ENCODE measurements at places on chromosomes 7 and 10.
A peak's percentile ranks its signal among the peaks of the same experiment; 100 is the strongest.

- DNase-seq: no peak
These were observed 12.5 kb downstream of the WDR37 start for GRCh38 chr10:1068380-1069361.

- no peak for DNase-seq
These were observed 187.1 kb downstream of the KIF20B start for GRCh38 chr10:89888321-89889070.

DNA sequence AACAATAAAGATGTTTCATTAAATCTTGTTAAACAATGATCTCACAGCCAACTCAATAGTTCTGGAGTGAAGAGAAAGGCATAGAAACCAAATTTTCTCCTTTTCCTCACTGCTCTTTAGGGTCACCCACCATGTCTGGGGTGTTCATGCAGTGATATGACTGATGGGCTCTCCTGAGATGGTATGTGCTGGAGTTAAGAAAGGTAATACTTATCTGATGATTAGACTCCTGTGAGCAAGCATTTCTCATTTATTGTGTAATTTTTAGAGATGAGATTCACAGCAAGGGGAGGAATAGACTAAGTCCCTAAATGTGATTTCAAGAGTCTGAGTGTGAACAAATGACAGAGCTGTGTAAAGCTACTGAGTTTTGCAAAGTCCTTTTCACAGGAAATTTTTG is 1361.3 kb upstream of the CELF2 start:
- no peak for DNase-seq

DNA sequence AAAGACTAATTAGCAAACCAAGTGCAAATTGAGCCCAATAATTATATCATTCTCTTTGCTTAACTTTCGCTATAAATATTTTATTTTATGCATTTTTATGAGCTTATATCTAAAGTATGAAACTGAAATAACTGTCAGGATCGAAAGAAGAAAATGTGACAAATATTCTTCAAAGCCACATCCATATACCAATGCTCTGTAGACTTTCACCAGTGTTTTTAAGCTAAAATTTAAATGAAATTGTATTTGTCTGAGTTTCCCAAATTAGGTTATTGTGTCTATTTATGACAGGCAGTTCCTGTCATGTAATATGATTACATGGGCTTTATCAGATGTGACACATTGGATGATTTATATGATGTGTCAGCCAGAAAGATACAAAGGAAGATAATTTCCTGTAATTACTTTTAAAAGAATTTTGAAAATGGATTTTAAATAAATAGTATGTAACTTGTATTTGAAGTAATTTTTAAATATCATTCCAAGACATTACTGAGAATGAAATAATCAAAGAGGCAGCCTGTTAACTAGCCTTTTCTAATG is 317.9 kb upstream of the KLF6 start:
- no peak for DNase-seq

- no peak for DNase-seq
These were observed 123.0 kb downstream of the CXCL12 start for GRCh38 chr10:44261710-44262455.

- peak; percentile 10 for DNase-seq
These were observed 531.1 kb upstream of the STEAP1 start for GRCh38 chr7:89623018-89623672.

- no peak for DNase-seq
These were observed 24.0 kb downstream of the IL2RA start for GRCh38 chr10:6038071-6038631.

GRCh38 chr7:140230861-140231770 is 54.3 kb upstream of the KDM7A start:
- DNase-seq: no peak

- no peak for DNase-seq
These were observed 108.0 kb downstream of the WDFY4 start for GRCh38 chr10:48792687-48793096.

GRCh38 chr7:27303026-27303425 is 60.4 kb downstream of the EVX1 start:
- no peak for DNase-seq

DNA sequence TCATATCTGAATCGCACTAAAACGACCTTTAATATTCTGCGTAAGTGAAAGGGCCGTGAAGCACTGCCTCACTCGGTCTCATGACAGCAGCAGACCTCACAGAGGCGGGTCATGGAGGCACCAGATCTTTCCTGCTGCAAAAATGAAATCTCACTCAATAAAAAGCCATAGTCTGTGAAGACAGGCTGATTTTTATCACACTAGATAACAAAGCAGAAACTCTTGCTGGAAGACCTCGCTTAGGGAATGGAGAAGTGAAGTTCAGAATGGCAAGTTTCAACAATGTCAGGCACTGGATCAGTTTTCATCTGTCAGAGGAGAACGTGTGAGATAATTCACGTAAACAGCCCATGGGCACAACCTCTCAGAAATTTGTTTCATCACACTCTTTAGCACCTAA is 8.0 kb downstream of the SEPHS1 start:
- no peak for DNase-seq

- DNase-seq: peak; percentile 42
These were observed 275.1 kb downstream of the DOCK4 start for GRCh38 chr7:111931016-111931517.

- DNase-seq: no peak
These were observed 7.6 kb upstream of the SUPV3L1 start for GRCh38 chr10:69172241-69172982.

GRCh38 chr10:121452581-121452980 is 145.7 kb downstream of the FGFR2 start:
- DNase-seq: no peak

GRCh38 chr10:75508814-75509306 is 77.4 kb downstream of the LRMDA start:
- DNase-seq: no peak

DNA sequence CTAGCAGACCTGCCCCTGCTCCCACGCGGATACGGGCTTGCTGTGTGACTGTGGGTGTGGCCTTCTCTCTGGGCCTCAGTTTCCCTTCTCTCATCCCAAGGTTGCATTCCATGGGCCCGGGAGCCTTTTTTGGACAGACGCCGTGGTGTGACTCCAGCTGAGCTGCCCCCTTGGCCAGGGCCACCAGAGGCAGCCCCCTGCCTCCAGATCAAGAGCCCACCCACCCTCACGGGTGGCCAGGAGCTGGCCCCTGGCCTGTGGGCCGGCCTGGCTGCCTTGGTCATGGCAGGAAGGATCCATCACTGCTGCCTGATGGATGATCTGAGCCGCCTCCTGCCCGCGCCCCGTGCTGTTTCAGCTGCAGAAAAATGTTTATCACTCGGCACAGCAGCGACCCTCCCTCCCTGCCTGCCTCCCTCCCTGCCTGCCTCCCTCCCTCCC is 27.8 kb upstream of the ELFN1 start:
- no peak for DNase-seq

DNA sequence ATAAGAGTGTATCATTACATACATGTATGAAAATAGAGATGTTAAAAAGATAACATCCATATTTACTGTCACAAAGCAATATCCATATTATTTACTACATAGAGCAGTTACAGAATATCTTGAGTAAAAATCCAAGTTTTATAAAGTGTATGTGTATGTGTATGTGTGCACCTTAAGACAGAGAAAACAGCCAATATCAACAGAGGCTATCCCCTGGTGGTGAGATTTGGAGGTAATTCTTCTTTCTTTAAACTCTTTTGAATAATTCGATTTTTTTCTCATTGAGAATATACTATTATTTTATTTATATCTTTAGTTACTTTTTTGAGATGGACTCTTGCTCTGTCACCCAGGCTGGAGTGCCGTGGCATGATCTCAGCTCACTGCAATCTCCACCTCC is 18.4 kb downstream of the TRDMT1 start:
- DNase-seq: no peak

DNA sequence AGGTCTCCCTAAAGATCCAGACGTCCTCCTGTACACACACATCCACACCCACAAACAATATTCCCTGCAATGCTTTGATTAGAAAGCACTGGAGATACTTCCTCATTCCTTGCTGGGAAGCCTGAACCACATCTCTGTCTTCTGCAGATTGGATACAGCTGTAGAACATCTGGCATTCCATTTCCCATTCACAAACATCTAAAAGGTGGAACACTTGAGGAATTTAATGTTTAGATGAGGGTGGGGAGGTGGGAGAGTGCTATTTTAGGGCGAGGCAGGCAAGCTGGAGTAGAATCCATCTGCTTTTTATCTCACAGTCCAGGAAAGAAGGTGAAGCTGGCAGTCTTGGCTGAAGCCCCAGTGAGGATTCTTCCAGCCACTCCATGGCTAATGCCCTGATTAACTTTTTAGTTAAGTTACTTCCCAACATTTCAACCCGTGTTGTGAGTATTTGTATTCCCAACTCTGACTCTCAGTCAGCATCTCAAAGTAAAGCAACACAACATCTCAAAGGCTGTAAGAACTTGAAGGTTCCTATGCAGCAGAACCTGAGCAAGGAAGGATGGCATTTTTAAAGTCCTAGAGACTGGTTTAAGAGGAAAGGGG is 46.1 kb downstream of the CYTH3 start:
- peak; percentile 12 for DNase-seq

DNA sequence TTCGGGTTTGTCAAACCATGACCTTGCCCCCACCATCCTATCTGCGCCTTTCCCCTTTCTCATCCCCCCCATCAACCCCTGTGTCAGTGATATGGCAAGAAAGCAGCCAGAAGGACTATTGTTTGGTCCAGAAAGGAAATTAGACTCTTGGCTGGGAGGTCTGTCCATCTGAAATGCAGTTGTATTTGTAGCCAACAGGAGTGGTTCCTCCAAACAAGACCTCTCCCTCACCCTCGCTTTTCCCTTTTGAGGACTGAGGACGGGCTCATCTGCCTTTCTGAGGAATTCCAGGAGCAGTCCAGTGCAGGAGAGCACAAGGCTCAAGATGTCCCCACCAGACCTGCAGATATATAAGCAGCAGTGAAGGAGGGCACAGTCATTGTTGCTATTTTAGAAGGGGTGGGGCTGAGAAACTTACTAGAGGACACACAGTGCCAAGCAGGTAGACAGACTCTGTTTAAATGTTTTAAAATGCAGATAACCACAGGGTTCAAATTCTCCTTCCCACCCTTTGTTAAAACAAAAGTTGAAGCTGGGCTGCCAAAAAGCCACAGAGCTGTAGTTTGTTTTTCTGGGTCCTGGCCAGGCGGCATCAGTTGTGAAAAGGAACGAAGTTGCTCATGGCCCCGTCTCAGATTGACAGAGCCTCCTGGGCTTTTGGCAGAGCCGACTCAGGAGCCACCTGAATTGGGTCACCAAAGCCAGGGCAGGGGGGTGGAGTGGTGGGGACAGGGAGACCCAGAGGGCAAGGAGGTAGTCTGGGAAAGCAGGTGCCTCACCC is 37.3 kb downstream of the CYP17A1 start:
- DNase-seq: no peak

DNA sequence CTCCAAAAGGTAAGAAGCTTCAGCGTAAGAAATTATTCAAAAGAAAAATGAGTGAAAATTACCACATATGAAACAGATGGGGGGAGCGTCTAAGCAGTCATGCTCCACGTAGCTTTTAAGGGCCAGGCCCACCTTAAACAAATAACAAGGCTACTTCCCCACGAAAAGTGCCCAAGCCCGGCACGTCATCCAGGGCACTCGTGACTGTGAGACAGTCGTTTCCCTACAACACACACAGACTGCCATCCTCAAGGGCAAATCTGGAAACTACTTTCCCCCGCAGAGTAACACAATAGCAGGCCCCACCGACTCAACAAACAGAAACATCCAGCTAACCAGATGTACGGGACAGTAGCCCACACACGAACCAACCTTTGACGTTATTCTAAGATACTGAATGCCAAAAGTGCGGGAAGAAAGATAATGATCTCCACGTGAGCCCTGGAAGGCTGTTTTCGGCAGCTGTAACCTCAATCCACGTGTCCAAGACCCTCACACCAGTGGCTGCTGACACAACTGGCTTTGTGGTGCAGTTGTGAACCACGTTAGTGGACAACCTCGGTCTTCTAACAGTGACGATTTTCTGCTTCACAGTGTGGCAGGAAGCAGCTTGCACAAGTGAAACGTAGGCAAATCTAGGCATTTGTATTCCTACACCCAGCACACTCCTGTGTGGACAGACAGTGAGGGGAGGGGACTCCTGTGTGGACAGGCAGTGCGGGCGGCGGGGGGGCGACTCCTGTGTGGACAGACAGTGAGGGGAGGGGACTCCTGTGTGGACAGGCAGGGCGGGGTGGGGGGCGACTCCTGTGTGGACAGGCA is 251.7 kb downstream of the ZMYND11 start:
- DNase-seq: no peak

- DNase-seq: no peak
These were observed 50.8 kb downstream of the CYTH3 start for GRCh38 chr7:6221340-6222319.

GRCh38 chr7:106075937-106076336 is 36.2 kb downstream of the SYPL1 start:
- DNase-seq: no peak

GRCh38 chr10:70602665-70603448 is at the start of gene PRF1:
Gene PRF1, minus strand, starts transcription at chr10:70602741. Its CDS starts 1,839 bp downstream, at chr10:70600902.
- DNase-seq: no peak

DNA sequence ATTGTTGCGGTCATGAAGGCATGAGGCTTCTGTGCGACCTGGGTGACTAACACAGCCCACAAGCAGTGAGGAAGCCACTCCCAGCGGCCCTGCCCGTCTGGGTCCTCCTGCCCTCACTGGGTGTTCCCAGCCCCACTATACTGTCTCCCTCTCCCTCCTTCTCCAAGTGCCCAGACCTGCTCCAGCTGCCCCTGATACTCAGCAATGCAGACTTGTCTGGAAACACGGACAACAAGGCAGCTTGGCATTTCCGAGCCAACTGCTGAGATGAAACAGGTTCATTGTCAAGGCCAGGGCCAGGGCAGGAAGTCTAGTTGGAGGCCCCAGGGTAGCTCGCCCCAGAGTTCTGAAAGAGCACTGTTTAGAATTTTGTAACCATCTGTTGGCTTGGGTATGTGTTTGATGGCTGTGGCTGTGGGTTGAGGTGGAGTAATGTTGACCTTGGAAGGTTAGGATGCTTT is 95.7 kb downstream of the RBM20 start:
- DNase-seq: no peak

DNA sequence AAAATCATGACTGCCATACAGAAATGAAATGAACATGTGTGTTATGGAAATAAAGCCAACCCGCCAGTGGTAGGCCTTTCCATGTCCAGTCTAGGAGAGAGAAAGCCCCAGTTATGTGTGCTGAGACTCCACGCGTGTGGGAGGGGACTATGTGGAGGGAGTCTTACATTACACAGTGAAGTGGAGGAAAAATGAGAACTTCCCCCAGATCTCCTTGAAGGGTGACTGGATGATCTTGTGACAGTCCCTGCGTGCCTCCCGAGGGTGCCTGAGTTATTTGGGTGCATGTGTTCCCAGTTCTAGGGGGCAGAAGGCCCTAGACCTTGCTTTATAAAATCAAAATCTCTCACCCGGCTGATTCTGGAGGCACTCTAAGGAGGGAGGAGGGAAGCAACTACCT is 24.2 kb downstream of the UPP1 start:
- DNase-seq: no peak

DNA sequence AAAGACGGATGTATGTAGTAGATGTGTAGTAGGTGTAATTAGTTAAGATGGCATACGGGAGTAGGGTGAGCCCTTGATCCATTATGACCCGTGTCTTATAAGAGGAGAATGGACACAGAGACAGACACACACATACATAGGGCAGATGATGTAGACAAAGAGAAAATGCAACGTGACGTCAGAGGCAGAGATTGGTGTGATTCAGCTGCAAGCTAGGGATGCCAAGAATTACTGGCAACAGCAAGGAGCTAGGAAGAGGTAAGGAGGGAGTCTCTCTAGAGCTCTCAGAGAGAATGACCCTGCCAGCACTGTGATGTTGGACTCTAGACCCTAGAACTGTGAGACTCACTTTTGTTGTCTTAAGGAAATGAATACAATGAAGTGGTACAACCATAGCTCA is 247.0 kb upstream of the HABP2 start:
- no peak for DNase-seq

- no peak for DNase-seq
These were observed 19.2 kb downstream of the GNA12 start for GRCh38 chr7:2824678-2825461.

GRCh38 chr10:98536551-98536950 is 89.8 kb upstream of the HPS1 start:
- no peak for DNase-seq

Data from kidney epithelial cell (primary cell).